Epithelial cell of alveolus of lung (primary cell): ENCODE measurements at places on chromosomes 16 and 17. TPM values are rescaled to one million over a fixed set of nuclear protein-coding genes. Genes with fewer than 3 reads are reported as not detected.

SOX15 gene
- total RNA-seq: 0.52 and 2.8 TPM in 2 replicates

MEOX1 gene
- 0.13 TPM in 1 of 2 replicates, not detected in the other for total RNA-seq

SOCS3 gene
- total RNA-seq: 36.3 and 356 TPM in 2 replicates

SPAG7 gene
- total RNA-seq: 59.9 and 68.7 TPM in 2 replicates

PPP4C gene
- 151 and 157 TPM in 2 replicates for total RNA-seq

MT1A gene
- total RNA-seq: 22.4 and 82.3 TPM in 2 replicates

SCIMP gene
- not detected in 2 replicates for total RNA-seq

YPEL2 gene
- total RNA-seq: 2.8 and 4.1 TPM in 2 replicates

UMOD gene
- not detected in 2 replicates for total RNA-seq

HES7 gene
- total RNA-seq: 0.78 and 1.4 TPM in 2 replicates

ABCA8 gene
- total RNA-seq: 5.8 and 17.5 TPM in 2 replicates

TPPP3 gene
- 0.91 and 4.2 TPM in 2 replicates for total RNA-seq

KRTAP2-2 gene
- total RNA-seq: not detected in 2 replicates

TBC1D3C gene
- not detected in 2 replicates for total RNA-seq

AOC2 gene
- 0.26 and 0.72 TPM in 2 replicates for total RNA-seq

MT3 gene
- 0.52 TPM in 1 of 2 replicates, not detected in the other for total RNA-seq

EIF5A gene
- total RNA-seq: 167 and 647 TPM in 2 replicates
